ENCODE measurements at places on chromosomes 3 and 15. TPM values are rescaled to one million over a fixed set of nuclear protein-coding genes. Genes with fewer than 3 reads are reported as not detected.

DNA sequence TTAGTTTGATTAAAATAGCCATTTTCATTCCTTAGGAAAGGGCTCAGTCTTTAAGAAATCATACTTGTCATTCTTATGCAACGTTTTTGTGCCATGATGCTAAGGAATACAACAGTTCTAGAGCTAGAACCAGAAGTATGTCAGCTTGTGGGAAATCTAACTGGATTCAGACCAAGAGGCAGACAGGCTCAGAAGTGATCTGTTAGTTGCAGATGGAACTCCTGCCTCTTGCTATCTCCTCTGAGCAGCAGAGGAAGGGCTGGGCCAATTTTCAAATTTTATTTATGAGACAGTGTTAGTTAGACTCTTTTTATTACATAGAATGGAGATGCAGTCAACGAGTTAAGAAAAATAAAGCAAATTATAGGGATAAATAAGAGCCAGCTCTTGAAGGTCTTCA, 48.5 kb upstream of the RYR3 start:
- no peak for DNase-seq

DNA sequence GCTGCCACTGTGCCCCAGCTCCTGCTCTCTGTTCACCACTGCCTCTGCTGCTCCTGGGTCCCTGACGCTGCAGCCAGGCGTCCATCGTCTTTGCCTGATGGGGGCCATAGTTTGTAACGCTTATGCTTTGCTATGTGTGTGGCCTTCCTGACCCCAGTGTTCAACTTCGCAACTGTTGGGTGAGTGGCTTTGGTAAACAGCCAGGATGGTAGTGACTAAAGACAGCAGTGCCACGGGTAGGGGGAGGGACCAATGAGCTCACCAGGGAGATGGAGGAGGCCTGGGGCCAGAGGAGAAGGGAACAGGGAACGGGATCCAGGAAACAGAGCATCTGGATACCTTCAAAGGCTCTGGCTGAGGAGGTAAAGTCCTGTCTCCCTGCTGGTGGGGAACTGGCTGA, 75.9 kb upstream of the ALDH1L1 start:
- DNase-seq: no peak

GRCh38 chr3:69712933-69713332, 26.3 kb upstream of the MITF start:
- DNase-seq: no peak

The CCR8 gene
- polyA plus RNA-seq: 2.1 TPM

The SENP2 gene
- 15.3 TPM for polyA plus RNA-seq

The ZNF621 gene
- polyA plus RNA-seq: 3.2 TPM

The LSM3 gene
- polyA plus RNA-seq: 22.9 TPM

DNA sequence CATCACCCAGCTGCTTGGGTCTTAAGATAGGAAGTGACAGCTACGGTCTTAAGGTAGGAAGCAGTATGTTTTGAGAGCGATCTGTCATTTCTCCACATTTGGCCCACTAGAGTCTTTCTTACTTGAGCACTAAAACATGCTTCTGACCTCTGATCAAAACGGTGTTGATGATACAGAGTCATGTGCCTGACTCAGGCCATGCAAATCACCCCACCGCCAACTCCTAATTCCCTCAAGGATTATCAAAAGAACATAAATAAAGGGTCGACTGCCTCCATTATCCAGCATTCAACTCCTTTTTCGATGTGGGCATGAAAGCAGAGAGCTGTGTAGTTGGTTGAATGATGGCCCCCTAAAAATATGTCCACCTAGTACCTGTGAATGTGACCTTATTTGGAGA, 201.7 kb upstream of the PROK2 start:
- DNase-seq: no peak

All from CD8-positive, alpha-beta memory T cell (primary cell).